Retinal pigment epithelial cell (primary cell): ENCODE measurements at places on chromosomes 3 and 15.
A peak's percentile ranks its signal among the peaks of the same experiment; 100 is the strongest.

GRCh38 chr3:194312743-194313281, 38.3 kb downstream of the CPN2 start:
- no peak for DNase-seq

- no peak for DNase-seq
These were observed 153.5 kb downstream of the MECOM start for GRCh38 chr3:169509780-169510692.

- no peak for DNase-seq
These were observed 52.5 kb upstream of the CORO2B start for GRCh38 chr15:68526269-68526668.

- DNase-seq = no peak
These were observed 984 bp downstream of the RNU6-1 start for GRCh38 chr15:67838789-67839332.

DNA sequence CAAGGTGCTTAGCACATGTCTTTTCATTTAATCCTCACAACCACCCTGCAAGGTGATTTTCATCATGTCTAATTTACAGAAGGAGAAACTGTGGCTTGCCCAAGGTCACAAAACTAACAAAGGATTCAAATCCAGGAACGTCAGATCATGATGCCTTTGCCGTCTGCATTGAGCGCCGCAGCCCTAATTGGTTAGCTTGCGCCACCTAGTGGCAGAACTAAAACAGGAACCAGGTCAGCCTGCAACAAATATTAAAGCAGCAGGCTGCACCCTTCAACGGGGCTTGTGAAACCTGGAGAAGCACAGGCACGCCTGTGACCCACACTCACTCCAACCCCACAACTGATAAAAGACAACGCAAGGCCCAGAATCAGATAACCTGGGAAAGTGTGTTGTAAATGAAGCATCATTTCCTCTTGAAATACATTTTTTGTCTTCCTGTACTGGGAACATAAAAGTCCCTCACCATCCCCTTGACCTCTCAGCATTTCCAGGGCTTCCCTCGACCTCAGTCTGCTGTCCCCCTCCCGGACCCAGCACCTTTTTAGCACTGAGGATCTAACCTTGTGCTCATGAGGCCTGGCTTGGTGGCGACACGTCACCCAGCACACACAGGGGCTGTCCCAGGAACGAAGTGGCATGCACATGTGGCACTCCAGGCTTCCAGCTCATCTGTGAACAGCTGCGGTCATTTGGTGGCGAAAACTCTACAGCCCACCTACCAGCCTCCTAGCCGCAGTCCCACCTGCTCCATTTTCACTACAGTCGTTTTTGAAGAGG, 17.3 kb downstream of the DPH3 start:
- peak; percentile 12 for DNase-seq

DNA sequence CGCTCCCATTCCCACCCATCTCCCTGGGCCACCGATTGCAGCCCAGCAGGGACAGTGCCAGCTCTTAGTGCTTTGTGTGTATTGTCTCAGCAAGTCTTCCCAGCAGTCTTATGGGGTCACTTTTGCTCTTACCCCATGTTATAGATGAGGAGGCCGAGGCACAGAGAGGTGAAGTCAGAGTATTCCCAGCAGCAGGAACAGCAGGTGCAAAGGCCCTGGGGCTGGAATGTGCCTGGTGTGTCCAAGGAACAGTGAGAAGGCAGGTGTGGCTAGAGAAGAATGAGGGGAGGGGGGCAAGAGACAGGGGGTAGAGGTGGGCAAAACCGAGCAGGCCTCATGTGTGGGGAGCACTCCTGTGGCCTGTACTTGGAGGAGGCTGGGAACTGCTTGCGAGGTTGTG, 12.8 kb upstream of the DUSP7 start:
- DNase-seq = no peak

- DNase-seq = no peak
These were observed 245.9 kb upstream of the LMCD1 start for GRCh38 chr3:8255725-8256124.

- no peak for DNase-seq
These were observed 2.5 kb downstream of the SERPINI1 start for GRCh38 chr3:167738037-167738436.

DNA sequence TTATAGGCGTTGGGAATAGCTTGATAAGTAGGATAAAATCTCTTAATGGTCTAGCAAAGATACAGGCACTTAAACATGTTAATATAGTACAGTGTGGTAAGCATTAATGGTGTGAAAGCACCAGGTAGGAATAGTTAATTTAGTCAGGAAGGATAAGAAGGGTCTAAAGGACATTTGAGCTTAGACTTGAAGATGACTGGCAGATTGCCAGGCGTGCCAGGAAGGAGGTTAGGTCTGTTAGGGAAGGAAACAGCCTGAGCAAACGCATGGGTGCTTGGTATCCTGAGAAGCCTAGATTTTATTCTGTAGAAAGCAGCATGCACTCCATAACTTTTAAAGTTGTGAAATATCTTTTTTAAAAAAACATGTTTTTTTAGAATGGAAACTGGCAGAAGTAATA, 17.7 kb downstream of the SEC62 start:
- no peak for DNase-seq

GRCh38 chr3:101281521-101282030, 38.8 kb downstream of the IMPG2 start:
- no peak for DNase-seq

- DNase-seq = no peak
These were observed 17.9 kb upstream of the CDCP1 start for GRCh38 chr3:45164056-45164455.

- DNase-seq = no peak
These were observed 15.4 kb downstream of the ALPK3 start for GRCh38 chr15:84832448-84833040.

- no peak for DNase-seq
These were observed 208.6 kb downstream of the ZIC4 start for GRCh38 chr3:147197739-147198138.

DNA sequence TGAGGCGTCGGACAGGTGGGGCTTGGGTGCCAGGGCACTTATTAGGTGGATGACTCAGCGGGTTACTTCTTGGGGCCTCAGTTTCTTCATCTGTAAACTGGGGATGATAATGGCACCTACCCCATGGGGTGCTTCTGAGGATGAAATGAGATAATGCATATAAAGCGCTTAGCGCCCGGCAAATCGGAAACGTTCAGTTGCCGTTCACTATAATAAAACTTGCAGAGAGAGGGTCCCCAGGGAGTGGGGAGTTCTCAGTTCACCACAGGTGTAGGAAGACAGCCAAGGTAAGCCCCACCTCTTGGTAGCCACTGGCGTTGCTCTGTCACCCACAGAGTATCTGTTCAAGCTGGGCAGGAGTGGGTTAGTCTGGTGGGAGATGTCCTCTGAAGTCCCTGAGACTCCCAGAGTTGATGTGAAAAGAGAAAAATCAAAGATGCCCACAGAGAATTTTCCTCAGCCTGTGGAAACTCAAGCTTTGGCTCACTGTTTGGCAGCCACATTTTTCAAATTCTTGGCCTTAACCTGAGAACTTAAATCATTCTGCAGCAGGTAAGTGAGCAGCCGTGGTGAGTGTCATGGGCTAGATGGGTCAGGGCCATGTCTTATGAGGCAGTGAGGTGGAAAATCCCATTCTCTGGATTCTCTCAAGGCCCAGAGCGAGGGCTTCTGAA, 221.5 kb upstream of the BHLHE40 start:
- DNase-seq = no peak

- DNase-seq = no peak
These were observed 23.2 kb downstream of the SEMA5B start for GRCh38 chr3:123004201-123004918.

DNA sequence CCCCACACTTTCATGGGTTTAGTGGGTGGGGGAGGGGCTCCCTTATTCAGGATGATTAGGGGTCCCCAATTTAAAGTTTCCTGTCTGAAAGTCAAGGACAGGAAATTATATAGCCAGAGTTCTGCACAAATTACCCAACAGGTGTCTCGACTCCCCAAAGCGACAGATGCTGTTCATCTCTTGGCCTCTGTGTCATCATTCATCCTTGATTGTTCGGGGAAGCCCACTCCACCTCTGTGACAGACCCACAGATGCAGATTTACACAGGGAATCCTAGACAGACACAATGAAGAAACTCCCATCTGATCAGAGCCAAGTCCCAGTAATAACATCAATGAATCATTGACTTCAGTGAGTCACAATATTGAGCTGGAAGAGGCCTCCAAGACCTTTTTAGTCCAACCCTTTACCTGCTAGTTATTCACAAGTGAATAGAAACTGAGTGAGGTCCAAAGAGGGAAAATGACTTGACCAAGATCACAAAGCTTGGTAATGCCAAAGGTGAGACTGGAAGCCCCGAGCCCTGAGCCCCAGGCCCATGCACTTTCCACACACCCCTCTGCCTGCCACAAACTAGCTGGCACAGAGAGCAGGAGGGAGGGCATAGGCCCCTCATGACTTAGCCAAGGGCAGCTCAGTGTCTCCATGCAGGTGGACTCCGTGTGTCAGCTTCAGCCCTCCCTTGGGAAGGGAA, 7.9 kb upstream of the SRP14 start:
- no peak for DNase-seq

DNA sequence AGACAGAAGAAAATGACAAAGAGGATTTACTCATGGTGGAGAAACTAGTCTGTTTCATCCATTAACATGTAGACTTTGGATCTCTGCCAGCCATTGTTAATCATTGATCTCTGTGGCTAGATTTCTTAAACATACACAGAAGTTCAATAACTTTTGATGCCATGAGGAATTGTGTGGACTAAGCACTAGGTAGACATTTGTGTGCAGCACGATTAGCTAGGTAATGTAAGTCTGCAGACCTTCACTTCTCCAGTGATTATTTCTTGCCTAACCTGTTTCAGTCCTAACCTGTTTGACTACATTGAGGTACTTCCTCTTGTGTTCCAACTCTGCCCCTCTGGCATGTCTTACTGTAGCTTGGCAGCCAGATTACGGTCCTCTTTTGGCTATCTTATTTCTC, 928.5 kb upstream of the ROBO1 start:
- DNase-seq = no peak

GRCh38 chr3:50815844-50816243, 141.1 kb downstream of the DOCK3 start:
- DNase-seq = no peak

DNA sequence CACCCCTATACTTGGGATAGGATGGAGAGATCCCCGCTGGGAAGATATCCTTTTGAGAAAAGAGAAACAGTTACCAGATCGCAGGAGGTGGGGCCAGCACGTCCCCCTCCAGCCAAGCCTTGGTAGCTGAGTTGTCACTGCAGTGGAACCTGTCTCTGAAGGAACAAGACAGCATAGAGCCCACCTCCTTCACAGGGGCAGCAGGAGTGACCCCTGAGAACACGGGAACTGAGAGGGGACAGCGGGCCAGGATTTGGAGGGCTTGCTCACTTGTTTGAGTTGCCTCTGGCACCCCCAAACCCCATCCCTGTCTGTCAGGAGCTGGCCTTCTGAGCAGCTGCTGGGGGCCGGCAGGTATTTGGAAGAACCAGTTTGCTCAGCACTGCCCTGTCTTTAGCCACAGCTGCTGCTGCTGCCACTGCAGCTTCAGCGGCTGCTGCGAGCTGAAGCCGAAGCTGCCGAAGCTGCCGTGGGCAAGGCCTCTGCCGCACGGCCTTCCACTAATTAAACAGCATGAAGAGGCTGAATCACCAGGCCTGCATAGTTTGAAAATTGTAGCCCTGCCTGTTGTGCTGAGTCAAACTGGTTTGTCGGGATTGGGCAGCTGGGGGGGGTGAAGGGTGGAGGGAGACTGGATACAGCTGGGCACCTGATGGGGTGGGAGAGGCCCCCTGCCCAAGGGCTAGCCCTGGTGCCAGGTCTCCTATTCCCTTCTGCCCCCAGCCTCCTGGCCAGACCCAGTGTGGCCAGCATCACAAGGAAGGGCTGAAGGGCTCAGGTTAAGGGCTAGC, 4.0 kb downstream of the EPHB3 start:
- DNase-seq = peak; percentile 56

- DNase-seq = no peak
These were observed 105.4 kb downstream of the ZIC1 start for GRCh38 chr3:147514366-147515160.

DNA sequence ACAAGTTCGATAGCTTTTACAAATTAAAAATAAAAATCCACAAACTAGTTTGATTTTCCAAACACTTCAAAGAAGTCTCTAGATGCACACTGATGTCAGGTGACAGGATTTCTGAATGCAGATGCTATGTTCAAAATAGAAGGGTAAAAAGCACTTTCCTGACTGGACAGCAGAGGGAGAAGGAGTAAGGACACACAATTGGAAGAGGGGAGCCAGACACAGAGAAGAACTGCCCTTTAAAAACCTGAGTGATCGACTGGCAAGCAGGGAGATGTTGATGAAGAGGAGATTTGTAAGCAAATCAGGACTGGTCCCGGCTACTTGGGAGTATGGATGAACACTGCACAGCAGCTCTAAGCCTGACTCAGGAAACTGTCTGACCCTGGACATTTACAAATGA, 612.8 kb downstream of the MAGI1 start:
- DNase-seq = no peak

GRCh38 chr3:177934001-177934891, 602.0 kb upstream of the KCNMB2 start:
- peak; percentile 29 for DNase-seq

DNA sequence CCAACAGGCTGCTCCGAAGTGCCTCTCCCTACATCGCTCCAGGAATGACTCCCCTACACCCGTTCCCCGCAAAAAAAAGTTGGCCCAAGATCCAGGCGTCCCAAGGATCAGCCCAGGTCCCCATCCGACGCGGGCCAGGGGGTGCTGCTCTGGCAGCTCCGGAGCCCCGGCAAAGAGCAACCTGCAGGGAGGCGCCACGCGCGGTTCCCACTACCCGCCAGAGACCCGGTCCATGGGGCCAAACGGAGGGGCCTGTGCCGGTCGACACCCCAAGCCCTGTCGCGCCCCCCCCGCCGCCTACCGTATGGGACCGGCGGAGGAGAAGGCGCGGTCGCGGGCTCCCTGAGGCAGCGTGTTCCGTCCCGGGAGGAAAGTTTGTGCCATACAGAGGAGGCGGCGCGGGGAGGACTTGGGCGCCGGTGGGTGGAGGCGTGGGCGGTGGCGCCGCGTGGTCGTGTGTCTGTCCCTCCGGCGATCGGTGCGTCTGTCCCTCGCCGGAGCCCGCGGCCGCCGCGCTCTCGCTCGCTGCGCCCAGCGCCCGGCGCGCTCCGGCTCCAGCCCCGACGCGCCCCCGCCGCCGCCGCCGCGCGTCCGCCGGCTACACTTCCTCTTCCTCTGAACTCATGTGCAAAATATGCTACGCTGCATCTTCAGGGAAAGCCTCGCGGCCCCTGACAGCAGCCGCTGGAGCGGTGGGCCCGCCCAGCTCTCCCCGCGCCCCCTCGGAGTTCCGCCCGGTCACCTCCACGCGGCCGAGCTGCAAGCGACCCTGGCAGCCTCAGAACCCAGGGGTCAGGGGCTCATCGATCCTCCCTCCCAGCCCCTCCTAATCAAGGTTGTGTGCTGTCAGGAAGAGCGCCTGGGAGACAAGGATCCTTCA, at the start of gene RFTN1:
RFTN1 (minus strand) TSS at position 559 of the 880 bp plus-strand sequence. CDS start 19,830 bp downstream, outside the sequence.
- no peak for DNase-seq

DNA sequence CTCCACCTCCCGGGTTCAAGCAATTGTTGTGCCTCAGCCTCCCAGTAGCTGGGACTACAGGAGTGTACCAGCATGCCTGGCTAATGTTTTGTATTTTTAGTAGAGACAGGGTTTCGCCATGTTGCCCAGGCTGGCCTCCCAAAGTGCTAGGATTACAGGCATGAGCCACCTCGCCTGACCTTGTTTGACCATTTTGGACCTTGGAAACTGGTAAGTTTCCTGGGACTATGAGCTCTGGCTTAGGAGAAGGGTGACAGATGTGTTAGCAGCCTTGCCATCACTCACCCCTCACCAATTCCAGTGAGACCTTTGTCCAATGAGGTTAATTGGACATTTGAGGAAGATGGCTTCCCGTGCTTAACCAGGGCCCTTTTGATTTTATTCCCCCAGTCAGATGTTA, 19.9 kb downstream of the DNASE1L3 start:
- no peak for DNase-seq
